ENCODE measurements at places on chromosomes 6 and 20.

GRCh38 chr6:97790926-97791590 lies 508.0 kb upstream of the MMS22L start:
- no peaks in the 10 kb centered on the region for H3K36me3 ChIP-seq
- no peaks in the 10 kb centered on the region for H3K27me3 ChIP-seq
- DNase-seq = no peak
- no peak overlapping the region for H3K4me3 ChIP-seq
- H3K27ac ChIP-seq = no peak overlapping the region
- H3K4me1 ChIP-seq = no peaks in the 10 kb centered on the region

DNA sequence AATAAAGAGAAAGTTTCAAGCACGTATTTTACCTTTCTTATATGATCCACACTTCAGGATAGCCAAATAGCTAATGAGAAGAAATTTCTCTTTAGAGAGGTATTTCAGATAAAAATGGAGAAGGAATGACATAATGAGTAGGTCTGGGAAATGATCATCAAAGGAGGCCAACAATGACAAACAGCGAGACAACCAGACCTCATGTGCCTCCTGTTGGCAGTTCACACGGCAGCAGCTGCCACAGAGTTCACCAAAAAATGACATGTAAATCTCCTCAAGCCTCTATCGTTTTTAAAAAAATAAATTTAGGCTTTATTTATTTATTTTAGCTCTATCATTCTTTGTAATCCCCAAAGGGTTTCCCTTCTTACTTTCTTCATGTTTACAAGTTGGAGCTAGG lies 47.7 kb downstream of the SLC2A12 start:
- H3K36me3 ChIP-seq = no peaks in the 10 kb centered on the region
- no peak overlapping the region for H3K4me3 ChIP-seq
- no peaks in the 10 kb centered on the region for H3K27me3 ChIP-seq
- H3K4me1 ChIP-seq = no peaks in the 10 kb centered on the region
- no peak overlapping the region for H3K27ac ChIP-seq
- no peak for DNase-seq

GRCh38 chr20:52039790-52040189 lies 151.8 kb downstream of the ZFP64 start:
- DNase-seq = no peak
- H3K4me1 ChIP-seq = no peaks in the 10 kb centered on the region
- no peak overlapping the region for H3K27ac ChIP-seq
- H3K27me3 ChIP-seq = no peaks in the 10 kb centered on the region
- no peak overlapping the region for H3K4me3 ChIP-seq
- no peaks in the 10 kb centered on the region for H3K36me3 ChIP-seq

GRCh38 chr20:18702736-18703135 lies 110.8 kb upstream of the SCP2D1 start:
- no peak for DNase-seq
- no peaks in the 10 kb centered on the region for H3K27me3 ChIP-seq

DNA sequence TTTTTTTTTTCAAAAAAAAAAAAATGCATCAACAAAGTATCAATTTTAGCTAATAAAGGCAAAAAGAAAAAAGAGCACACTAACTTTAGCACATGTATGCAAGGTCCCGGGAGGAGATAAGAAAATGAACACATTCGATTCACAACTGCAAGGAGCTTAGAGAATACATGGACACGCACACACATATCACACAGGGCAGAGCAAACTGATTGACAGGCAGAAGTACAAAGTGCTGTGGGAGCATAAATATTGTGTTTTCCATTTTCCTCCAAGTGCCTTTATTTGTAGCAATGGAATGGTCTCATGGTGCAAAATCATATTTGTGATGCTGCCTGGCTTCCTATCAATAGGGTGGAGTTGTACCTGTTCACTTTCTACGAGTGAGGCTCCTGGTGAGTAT lies 63.8 kb downstream of the SGK1 start:
- no peak overlapping the region for H3K27ac ChIP-seq
- no peaks in the 10 kb centered on the region for H3K36me3 ChIP-seq
- H3K27me3 ChIP-seq = no peaks in the 10 kb centered on the region
- no peak for DNase-seq
- H3K4me3 ChIP-seq = no peak overlapping the region

GRCh38 chr6:169972101-169972651 lies 220.8 kb downstream of the ERMARD start:
- H3K36me3 ChIP-seq = no peaks in the 10 kb centered on the region
- no peak for DNase-seq
- no peaks in the 10 kb centered on the region for H3K4me1 ChIP-seq
- no peak overlapping the region for H3K4me3 ChIP-seq
- no peaks in the 10 kb centered on the region for H3K27me3 ChIP-seq

Measured in MM.1S (cell line).